ENCODE measurements at places on chromosomes 4 and X. TPM values are rescaled to one million over a fixed set of nuclear protein-coding genes. Genes with fewer than 3 reads are reported as not detected.

DNA sequence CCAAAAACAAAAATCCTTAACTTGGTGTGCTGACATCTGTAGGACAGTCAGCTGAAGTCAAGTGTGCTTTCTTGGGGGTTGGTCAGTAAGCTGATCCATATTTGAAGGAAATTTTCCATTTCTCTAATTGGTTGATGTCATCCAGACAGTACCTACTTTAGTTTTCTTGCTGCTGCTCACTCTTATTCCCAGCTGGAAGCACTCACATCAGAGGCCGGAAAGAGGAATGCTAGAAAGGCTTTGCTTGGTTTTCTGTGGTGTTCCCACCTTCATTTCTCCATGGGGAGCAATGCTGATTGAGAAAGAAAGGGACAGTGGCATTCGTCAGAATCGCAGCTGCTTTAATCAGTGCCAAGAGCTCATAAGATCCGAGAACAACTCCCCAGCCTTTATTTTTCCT, 227.0 kb downstream of the C4orf33 start:
- no peak for DNase-seq

DNA sequence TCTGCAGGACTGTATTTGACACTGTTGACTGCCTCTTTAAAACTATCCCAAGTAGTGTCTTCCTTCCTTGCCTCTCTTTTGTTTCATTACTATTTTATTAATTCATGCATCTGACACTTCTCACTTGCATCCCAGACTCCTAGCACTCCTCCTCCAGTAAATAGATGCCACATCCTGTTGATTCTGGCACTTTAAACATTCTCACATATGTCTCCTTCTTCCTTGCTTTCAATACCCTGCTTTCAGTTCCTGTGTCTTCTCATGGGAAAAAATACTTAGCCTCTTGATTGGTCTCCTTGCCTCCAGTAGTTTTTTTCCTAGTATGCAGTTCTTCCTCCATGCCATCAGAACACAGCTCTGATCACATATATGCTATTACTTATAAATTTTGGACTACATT, 5.1 kb downstream of the RNF128 start:
- no peak for DNase-seq

DNA sequence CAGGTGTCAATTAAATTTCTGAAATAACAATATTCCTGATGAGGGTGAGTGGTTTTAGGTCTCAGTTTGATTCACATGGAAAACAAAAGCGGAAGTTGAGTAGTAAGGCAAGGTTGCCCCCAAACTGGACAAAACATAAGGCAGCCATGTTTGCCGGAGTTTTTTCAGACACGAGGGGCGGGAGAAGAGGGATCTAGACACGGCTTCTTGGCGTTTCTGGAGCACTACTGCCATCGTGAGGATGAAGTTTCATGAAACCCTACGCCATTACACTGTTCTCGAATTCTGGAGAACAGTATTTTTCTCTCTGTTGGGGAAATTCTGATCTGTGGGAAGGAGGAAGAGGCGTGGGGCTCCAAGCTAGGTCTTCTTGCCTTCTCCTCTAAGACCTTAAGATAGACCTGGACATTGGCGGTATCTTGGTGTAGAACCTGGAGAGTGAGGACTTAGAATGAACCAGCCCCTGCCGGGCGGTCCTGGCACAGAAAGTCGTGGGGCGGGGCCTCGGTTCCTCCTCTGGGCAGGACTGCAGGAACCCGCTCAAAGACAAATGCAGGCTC, 160.3 kb downstream of the OR13H1 start:
- no peak for DNase-seq

- DNase-seq = peak; percentile 47
These were observed 441.7 kb upstream of the RASGEF1B start for GRCh38 chr4:81913427-81913879.

DNA sequence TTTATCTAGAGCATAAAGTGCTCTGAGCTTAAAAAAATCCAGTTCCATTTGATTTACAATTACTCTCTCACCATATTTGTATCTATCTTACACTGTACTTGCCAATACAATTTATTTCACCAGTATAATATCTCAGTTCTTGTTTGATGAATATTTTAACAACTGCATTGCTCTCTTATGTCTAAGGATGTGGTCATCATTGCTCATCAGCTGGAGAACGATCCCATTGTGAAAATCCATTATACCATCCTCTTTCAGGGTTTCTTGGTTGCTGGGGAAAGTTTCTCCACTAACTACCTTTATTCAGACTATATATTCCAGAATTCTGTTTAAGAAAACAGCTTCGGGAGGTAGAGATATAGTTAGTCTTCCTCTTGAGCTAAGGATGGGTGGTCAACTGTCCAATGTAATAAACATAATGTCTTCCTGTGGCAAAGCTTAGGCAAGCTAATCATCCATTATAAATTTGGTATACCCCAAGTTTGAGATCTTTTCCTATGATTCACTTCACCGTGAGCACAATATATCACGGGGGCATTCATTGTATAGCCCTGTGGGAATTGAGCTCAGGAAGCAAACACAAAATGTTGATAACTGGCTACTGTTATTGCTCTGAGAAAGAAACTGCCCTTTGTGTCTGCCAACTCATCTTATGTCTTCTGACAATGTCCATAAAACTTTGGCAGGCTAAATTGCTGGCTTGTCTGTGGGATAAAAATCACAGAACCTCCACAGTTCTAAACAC, 2361.9 kb downstream of the ARAP2 start:
- no peak for DNase-seq

DNA sequence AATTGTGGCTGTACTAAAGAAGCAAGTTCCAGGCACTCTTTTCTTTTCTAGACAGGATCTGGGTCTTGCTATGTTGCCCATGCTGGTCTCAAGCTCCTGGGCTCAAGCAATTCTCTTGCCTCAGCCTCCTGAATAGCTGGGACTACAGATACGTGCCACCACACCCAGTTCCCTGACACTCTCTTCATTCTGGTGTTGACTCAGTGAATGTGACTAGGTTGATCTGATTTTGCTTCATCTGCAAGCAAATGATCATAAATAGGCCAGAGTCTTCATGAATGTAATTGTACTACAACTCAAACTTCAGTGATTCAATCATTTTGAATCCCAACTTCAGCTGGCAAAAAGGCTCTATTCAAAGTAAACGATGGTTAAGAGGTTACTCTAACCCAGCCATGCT, 78.5 kb downstream of the APBB2 start:
- DNase-seq = no peak

DNA sequence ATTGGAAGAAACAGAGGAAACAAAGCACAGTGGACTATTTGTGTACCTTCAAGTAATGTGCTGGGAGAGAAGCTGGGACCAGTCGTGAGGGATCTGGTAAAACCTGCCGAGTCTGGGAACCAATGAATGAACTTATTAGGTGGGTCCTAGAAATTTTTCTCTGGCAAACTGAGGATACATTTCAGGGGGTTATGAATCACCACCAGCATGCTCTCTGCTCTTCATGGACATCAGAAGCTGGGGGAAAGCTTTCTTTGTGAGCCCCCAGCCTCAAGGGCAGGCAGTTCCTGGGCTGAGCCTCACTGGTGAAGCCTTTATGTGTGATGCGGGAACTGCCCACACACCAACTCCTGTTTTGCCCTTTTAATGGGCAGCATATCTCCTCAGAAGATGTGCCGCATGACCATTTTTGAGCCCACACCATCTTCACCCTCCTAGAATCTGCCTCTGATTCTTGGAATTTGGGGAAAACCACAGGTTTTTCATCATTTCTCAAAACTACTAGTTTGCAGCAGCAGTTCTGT, 95.4 kb upstream of the ENPP6 start:
- DNase-seq = no peak

DNA sequence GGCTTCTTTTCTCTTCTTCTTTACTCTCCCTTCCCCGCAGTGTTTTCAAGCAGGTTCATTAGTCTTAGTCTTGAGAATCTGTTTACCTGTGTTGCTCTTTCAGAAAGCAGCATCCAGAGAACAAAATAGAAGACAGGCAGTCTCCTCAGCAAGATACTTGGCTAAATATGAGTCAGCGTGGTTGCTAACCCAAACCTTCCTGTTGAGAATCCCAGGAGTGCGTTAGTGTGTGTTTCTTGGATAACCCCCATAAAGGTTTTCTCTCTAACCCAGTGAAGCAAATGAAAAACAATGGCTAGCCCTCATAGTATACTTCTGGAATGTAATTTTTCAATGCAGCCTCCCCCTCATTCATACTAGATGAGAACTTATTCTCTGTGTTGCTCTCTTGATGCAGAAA, 41.1 kb downstream of the BMPR1B start:
- DNase-seq = no peak

- no peak for DNase-seq
These were observed 19.6 kb downstream of the MPP1 start for GRCh38 chrX:154785716-154786115.

DNA sequence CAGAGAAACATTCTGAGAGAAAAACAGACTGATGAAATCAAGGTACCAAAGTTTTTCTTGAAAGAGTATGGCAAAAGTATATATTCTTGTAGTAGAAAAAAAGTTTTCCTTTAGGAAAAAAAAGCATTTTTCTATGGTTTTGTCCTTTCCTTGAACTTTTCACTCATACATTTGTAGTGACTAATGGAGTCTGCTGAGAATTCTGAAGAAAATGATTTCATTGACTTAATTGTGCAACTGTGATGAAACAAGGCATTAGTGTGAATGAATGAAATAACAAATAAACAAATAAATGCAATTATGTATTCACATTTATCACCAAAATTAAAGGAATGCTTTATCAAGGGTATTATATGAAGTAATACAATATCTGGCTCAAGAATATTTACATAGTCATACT, 5.7 kb downstream of the CSN1S1 start:
- no peak for DNase-seq

DNA sequence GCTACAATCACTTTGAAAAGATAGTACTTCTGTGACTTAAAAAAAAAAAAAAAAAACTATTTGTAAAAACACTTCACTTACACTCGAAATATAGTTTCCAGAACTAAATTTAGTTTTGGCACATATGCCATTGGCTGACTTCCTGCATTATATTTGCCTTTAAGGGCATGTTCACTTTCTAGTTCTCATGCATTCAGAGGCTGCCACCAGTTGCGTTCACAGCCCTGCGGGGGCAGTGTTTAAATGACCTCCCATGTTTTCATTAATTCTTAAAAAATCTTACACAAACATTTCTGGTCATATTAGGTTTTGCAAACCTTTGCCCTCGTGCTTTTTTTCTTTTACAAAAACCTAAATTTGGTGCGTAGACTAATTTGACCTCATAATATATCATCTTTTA, 12.4 kb upstream of the ARHGAP6 start:
- DNase-seq = no peak

GRCh38 chr4:184387351-184387750, 87.0 kb downstream of the IRF2 start:
- no peak for DNase-seq

DNA sequence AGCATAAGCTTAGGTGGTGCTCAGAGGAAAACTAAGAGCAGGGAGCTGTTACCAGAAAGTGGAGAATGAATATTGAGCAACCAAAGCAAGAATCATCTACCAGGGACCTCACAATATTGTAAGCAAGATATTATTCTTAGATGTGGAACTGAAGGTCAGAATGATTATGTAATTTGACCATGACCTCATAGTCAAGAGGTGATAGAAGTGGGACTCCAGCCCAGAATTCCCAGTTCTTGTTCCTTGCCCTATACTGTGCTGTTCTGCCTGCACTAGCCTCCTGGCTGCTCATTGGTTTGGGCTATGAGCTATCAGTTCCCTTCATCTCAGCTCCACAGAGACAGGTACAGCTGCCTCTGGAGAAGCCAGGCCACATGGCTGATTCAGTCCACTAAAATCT, 229.4 kb downstream of the LDB2 start:
- no peak for DNase-seq

- peak; percentile 93 for DNase-seq
These were observed at the start of gene UBA6 for GRCh38 chr4:67700738-67701516. Gene UBA6 (minus strand): TSS chr4:67701155. CDS start chr4:67701119, 36 bp downstream.

GRCh38 chr4:166724369-166724768, 509.9 kb downstream of the SPOCK3 start:
- DNase-seq = no peak

The MGST2 gene
- 38.4 TPM for total RNA-seq

The FNIP2 gene
- total RNA-seq = 11.8 TPM

The RNF212 gene
- total RNA-seq = 1.1 TPM

The CT45A10 gene
- total RNA-seq = not detected

The NAP1L2 gene
- total RNA-seq = 1.6 TPM

The TET2 gene
- 17.1 TPM for total RNA-seq

Measured in thymus (tissue), 14 donors.